ENCODE measurements at places on chromosomes 6 and 20.

DNA sequence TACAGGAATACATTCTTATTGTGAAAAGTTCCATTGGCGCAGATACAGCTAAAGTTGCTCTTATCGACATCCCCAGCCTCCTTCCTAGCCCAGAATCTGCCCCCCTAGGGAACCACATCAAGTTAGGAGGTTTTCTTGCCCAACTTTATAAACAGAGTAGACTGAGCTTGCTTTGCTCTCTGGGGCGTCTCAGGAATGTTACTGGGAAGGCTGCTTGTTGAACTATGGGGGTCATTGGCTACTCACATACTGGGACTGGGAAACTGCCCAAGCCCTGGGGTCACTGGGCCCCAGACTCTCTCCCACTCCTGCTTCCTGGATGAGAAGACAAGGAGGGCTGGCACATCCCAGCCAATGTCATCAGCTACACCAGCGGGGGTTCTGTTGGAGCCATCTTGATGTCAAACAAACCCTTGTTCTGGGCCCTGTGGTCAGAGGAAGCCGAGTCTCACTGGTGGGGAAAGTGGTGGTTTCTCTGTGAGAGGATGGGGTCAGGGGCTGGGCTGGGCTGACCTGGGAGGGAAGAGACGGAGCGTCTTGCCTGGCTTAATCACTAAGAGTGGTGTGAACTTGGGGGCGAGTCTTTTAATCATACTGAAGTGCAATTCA is 26.0 kb downstream of the BPIFB4 start:
- no peak for DNase-seq

GRCh38 chr20:20946122-20946759 is 159.9 kb downstream of the LINC00237 start:
- no peak for DNase-seq

DNA sequence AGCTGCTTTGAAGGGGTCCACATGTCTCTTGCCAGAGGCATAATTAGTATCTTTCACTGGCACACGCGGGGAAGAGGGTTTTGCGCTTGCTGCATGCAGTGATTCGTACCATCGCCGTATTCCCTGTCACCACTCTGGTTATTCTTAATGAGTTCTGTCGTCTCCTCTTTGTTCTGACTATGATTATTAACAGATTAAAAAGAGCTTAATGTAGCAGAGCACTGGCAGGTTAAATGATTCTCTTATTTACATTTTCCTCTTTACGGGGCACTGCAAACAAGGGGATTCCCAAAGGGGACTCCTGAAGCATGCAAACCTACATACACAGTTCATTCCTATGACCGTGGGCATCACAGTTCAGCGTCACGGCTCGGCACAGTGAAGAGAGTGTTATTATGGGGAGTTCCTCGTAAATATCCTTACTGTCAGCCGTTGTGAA is 204.8 kb downstream of the DTNBP1 start:
- DNase-seq, result no peak

DNA sequence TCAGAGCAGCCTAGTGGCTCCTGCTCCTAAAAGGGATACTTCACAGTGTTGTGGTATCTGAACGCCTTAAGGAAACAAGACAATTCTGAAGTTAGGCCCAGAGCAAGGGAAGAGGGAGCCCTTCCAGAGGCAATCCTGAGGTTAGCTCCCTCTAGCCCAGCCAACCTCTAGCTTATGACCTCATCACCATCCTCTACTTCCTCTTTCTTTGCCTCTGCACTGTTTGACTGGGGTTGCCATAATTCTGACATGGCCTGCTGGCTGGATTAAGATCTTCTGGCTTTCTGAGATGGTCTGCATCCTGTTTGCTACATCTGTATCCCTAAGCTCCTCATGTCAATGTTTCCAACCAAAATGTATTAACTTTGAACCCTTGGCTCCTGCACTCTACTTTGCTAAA is 23.3 kb upstream of the BMP2 start:
- no peak for DNase-seq

- no peak for DNase-seq
Observed at GRCh38 chr6:151721671-151722070, 85.8 kb upstream of the ESR1 start.

GRCh38 chr6:26260725-26261490 is 104.1 kb upstream of the BTN3A2 start:
- no peak for DNase-seq

GRCh38 chr6:42795651-42796050 is 13.8 kb downstream of the BICRAL start:
- no peak for DNase-seq

GRCh38 chr20:53773792-53774401 is 180.3 kb upstream of the ZNF217 start:
- DNase-seq, result no peak

- DNase-seq, result no peak
Observed at GRCh38 chr6:125950293-125950692, 6.3 kb upstream of the HINT3 start.

DNA sequence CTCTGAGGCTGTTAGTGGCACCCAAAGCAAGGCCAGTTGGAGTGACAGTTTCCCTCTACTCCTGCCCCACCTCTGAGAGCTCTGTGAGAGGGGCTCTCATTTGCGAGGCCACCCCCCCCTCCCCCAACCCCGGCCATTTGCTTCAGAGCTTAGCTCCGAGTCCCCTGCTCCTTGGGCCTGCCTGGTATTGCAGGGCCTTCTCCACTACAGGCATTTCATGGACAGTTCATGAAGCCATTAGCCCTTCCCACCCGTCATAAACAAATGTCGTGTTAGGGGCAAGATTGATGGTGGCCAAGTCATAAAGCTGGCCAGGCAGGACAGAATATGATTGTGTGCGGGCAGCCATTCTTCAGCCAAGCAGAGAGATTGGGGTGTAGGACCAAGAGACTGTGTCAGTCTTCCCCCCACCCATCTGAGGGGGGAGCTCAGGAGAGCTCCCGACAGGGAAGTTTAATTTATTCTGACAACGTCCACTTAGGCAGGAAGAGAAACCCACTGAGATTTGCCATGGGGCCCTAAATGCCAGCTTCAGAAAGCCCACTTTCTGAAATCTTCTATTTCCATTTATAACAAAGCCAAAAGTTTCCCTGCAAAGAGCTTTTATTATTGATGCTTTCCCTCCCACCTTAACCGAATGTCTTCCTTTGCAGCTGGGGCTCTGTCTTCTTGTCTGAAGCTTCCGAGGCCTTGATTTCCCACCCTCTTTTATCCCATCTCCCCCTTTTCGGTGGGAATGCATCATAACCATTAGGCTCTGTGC is 7.2 kb downstream of the FOXC1 start:
- DNase-seq, result no peak

GRCh38 chr6:163228041-163228440 is 186.5 kb upstream of the QKI start:
- DNase-seq, result no peak

DNA sequence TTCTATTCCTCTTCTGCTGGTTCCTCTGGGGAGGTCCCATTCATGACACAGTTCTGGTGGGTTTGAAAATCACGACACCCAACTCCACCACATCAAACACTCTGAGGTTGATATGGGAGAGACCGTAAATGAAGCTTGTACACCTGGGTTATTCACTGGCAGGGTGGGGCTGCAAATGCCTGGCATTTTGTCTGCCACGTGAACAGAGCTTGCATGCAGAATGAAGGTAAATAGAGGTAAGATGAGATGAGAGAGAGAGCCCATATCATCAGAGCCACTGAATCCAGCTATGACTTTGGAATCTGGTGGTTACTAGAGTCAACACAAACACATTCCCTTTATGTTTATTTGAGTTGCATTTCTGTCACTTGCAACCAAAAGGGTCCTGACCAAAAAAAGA is 97.4 kb downstream of the BANF2 start:
- no peak for DNase-seq

- peak; percentile 60 for DNase-seq
Observed at GRCh38 chr20:63736893-63737694, 630 bp downstream of the LIME1 start.

DNA sequence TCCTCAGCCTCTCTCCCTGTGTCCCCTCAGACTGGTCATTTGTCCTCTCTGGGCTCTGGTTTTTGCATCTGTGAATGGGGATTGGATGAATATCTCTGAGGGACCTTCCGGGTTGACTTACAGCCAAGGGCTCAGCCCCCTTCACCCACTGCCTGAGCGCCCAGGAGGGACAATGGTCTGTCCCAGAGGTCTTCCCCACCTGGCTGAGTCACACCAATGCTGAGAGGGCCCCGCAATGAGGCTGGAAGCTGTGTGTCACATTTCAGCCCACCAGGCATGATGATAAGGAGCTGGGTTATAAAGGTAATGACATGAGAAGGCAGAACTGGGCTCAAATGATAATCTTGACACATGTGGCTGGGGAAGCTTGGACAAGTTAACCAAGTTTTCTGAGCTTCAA is 70.5 kb downstream of the TOX2 start:
- DNase-seq, result no peak

GRCh38 chr20:43799150-43799711 is 72.4 kb upstream of the GTSF1L start:
- no peak for DNase-seq

DNA sequence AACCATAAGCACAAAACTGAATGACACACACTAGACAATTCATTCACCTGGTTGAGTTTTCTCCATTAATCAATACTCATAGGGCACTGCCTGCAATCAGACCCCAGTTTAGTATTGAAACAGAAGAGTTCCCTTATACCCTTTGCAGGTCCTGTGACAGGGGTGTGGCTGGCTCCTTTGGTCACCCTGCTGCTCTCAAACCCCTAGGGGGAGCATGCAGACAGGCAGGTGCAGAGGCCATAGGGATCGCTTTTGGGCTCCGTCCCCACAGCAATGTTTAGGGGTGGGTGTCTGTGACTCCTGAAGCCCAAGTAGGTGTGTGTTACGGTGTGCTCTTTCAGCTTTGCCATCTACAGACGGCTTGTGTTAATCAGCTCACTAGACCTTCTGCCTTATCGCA is 210.4 kb downstream of the CENPW start:
- no peak for DNase-seq

- DNase-seq, result no peak
Observed at GRCh38 chr6:13235339-13235738, 93.0 kb downstream of the TBC1D7 start.

- no peak for DNase-seq
Observed at GRCh38 chr6:134436950-134437349, 119.0 kb upstream of the SGK1 start.

- no peak for DNase-seq
Observed at GRCh38 chr6:110810896-110811586, 4.2 kb downstream of the CDK19 start.

- no peak for DNase-seq
Observed at GRCh38 chr20:17589161-17589834, 19.4 kb downstream of the DSTN start.
